ENCODE measurements at places on chromosomes 4 and X.

DNA sequence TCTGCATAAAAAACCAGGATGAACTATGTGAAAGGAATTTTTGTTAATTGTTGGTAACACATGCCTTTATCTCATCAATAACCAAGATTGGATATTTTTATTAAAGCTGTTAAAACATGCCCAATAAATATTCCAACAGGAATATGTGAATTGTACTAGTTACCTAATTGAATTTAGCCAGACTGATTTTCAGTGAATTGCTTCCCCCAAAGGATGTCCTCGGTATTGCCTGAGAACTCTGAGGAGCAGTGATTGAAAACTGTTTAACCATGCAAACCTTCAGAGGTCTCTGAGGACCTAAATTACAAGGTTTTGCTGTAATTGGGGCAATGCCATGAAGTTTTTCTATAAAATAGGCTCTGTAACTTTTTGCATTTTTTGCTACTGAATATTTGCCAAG, 66.6 kb downstream of the BLTP1 start:
- no peak for DNase-seq

GRCh38 chr4:170656506-170656905, 566.8 kb upstream of the AADAT start:
- DNase-seq = no peak

DNA sequence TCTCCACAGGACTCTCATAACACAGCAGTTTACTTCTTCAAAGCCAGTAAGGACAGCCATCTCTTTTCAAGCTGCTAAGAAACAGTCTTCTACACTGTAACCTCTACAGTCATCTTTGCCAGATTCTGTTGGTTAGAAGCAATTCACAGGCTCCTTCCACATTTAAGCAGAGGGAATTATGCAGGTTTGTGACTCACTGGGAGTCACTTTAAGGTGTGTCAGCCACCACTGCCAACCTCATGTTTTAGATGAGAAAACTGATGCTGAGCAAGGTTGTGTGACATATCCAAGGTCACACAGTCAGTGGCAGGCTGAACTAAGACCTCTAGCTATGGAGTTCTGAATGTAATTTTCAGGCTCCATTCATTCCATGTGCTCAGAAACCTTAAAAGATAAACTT, 143.5 kb downstream of the QDPR start:
- DNase-seq = no peak

GRCh38 chr4:616091-616490, 9.3 kb upstream of the PDE6B start:
- DNase-seq = no peak

- no peak for DNase-seq
These were observed 166.1 kb downstream of the GRIA3 start for GRCh38 chrX:123350226-123350625.

GRCh38 chr4:8602686-8603430, 10.3 kb downstream of the CPZ start:
- no peak for DNase-seq

DNA sequence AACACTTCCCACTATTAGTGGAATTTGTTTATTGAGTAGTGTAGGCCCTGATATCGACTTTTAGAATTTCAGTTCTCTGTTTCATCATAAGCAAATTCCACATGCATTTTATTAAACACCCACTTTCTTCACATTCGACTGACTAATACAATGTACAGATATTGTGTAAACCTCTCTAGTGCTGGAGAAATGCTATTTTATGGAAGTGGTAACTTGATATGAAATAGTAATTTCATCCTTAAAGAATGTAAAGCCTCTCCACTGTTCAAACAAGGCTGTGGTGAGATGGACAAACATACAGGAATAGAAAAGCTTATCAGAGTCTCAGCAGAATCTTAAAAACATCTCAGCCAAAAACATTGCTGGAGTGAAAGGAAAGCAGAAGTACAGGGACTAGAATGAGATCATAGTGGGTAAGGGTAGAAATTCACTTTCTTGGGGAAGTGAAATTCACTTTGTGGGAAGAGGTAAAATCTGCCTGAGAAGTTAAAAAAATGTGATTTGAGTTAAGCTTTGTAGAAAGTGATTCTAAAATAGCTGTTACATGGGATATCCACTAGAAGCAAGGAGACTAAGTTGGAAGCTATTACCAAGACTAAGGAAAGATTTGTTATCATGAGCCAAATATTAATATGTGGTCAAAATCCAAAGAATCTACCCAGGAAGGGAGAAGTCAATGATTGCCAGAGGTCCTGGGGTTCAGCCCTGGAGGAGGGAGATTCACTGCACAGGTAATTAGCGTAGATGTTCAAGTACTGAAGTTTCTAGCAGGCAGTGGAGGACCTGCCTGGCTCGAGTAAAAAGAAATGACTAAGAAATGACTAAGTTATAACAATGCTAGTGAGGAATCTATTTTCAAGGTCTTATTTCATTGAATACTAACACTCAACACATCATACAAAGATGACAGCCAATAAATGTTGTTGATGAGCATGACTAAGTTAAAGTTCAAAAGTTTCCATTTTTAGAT, 398.3 kb upstream of the FAM47C start:
- no peak for DNase-seq

DNA sequence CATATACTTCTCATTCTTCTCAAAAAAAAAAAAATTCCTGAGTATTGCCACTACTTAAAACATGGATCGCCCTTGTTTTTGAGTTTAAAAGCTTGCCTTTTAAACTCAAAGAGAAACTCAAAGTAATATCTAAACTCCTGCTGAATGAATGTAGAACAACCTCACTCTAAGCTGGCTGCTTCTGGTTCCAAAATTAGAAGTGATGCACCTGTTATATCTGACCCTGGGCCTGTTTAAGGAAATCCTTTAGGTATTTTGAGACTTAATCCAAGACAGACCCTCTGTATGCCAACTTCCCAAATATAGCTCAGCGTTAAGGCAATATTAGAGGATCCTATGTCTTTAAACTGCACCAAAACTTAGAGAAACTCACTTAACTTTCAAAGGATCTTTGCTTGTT, 1.8 kb upstream of the OTUD4 start:
- DNase-seq = no peak

- no peak for DNase-seq
These were observed 37.4 kb upstream of the RXFP1 start for GRCh38 chr4:158484173-158484885.

DNA sequence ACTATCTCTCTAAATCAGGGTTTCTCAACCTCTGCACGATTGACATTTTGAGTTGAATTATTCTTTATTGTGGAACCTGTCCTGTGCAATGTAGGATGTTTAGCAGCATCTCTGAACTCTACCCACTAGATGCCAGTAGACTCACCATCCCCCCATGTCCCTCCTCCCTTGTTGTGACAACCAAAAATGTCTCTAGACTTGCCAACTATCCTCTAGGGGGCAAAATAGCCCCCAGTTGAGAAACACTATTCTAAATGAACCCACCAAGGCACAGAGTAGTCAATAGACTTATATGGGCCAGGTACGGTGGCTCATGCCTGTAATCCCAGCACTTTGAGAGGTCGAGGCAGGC, 49.1 kb upstream of the GAB1 start:
- no peak for DNase-seq

DNA sequence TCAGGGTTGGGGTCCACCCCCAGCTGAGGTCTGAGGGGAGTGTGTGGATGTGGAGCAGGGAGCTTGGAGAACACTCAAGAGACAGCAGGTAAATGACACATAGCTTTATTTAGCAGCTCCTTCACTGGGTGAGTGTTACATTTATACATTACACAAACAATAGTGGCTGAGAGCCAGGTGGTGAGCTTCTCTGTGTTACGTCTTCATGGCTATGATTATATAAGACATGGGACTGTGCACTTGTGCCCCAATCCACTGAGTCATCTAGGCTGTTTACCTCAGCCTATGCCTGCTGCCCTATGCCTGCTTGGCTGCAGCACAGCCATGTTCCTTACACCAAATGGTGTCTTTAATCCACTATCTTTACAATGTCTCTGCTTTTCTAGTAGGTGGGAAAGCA, 459.6 kb downstream of the AFF2 start:
- no peak for DNase-seq

DNA sequence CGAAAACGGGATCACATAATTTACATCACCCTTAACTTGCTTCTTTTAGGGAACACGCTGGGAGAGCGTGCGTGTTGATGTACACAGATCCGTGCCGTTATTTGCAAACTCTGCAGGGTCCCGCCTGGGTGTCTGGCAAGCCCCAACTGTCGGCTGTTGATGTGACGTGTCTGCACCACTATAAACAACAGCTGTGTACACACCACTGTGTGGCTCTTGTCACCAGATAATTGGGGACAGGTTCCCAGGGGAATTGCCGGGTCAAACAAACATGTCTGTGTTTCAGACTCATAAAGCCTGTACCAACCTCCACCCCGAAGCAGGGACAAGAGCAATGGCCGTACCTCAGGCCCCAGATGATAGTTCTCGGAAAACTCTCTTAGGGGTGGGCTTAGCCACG, 105.0 kb upstream of the AFAP1 start:
- DNase-seq = no peak

DNA sequence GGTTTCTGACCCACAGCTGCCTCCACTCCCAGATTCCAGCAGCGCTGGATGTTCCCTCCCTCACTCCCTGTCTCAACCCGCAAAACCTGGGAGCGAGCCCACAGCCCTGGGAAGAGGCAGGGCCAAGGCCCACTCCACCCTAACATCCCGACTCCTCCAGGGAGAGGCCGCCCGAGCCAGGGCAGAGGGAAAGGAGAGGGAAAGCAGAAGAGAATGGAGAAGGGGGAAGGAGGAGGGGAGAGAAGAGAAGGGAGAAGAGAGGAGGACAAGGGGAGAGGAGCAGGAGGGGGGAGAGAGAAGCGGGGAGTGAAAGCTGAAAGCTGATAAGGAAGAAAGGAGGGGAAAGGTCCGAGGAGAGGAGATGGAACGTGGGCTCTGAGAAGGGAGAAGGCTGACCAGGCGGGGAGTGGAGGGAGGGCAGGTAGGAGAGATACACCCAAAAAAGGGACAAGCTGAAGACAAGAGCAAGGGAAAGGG, 120.2 kb upstream of the PJA1 start:
- no peak for DNase-seq

DNA sequence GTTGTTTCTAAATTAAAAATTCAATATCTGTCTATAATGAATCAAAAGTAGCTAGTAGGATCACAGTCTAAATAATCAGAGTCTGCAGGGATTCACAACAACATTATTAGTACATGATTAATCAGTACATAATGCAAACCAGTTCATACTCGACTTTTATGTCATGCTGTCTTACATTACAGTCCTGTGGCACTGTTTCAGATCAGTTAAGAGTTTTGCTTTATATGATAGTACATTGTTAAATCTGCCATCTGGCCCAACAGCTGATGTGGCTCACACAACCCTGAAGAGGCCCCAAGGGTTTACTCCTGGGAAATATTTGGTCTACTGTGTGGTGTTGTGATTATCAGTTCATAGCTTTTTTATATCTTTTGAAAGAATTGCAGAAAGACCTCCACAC, 247.1 kb upstream of the ETNPPL start:
- no peak for DNase-seq

GRCh38 chr4:55079451-55080173, 45.8 kb downstream of the KDR start:
- DNase-seq = no peak

- no peak for DNase-seq
These were observed 15.2 kb downstream of the GATB start for GRCh38 chr4:151745481-151746231.

GRCh38 chr4:76702440-76703122, 195.4 kb downstream of the SOWAHB start:
- DNase-seq = no peak

- no peak for DNase-seq
These were observed 519.9 kb downstream of the IL15 start for GRCh38 chr4:142156256-142156655.

GRCh38 chr4:113756005-113756410, 5.5 kb downstream of the CAMK2D start:
- no peak for DNase-seq

GRCh38 chrX:22193851-22194659, 78.7 kb upstream of the CBLL2 start:
- no peak for DNase-seq

GRCh38 chr4:167282171-167282864, 48.0 kb upstream of the SPOCK3 start:
- no peak for DNase-seq

GRCh38 chr4:7761720-7762119, 177.9 kb downstream of the AFAP1 start:
- peak; percentile 87 for DNase-seq

GRCh38 chrX:68934421-68934820, 105.6 kb downstream of the EFNB1 start:
- no peak for DNase-seq

GRCh38 chrX:131812847-131813825, 210.0 kb upstream of the STK26 start:
- DNase-seq = no peak

GRCh38 chrX:109390556-109390955, 91.3 kb downstream of the GUCY2F start:
- DNase-seq = no peak

DNA sequence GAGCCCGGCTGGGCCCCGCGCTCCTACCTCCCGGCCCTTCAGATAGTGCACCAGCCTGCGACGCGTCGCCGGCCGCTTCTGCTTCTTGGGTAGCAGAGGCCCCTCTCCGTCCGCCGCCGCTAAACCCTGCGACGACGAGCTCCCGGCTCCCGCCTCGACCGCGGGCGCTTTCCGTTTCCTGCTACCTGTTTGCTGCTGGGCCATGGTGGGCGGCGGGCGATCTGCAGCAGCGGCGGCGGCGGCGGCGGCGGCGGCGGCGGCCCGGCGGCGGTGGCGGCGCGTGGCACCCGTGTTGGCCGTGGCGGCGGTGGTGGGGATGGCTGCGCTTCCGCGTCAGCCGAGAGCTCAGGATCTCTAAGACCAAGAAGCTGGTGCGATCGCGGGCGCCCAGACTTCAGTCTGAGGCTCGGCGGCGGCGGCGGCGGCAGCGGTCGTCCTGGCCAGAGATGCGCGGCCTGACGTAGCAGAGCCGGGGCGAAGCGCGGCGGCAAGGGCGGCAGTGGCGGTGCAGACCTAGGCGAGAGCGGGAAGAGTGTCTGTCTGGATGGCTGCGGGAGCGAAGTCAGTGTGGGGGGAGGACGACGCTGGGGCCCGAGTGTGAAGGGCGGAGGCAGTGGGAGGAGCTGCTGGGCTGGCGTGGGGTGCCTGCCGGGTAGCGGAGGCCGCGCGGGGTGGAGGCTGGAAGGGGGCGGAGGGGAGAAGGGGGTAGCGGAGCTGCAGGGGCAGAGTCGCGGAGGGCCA, at the start of gene DCAF12L2:
TSS of gene DCAF12L2 (minus strand) at position 569 of the 741 bp plus-strand sequence. CDS start at position 204, 365 bp downstream.
- no peak for DNase-seq
